Effector memory CD4-positive, alpha-beta T cell (primary cell): ENCODE measurements at places on chromosomes 3 and 15.
A peak's percentile ranks its signal among the peaks of the same experiment; 100 is the strongest.

- peak overlapping the region; percentile 58 for H3K27ac ChIP-seq
- no peaks in the 10 kb centered on the region for H3K27me3 ChIP-seq
- no peak for DNase-seq
- peak overlapping the region; percentile 34 for H3K4me3 ChIP-seq
- H3K36me3 ChIP-seq, result peaks cover 4% of the 10 kb centered on the region
Observed at GRCh38 chr15:61857169-61857829, 202.9 kb downstream of the VPS13C start.

- no peak for DNase-seq
- H3K27me3 ChIP-seq, result no peaks in the 10 kb centered on the region
- no peak overlapping the region for H3K4me3 ChIP-seq
- no peak overlapping the region for H3K27ac ChIP-seq
- no peaks in the 10 kb centered on the region for H3K36me3 ChIP-seq
Observed at GRCh38 chr3:192299921-192300320, 427.4 kb downstream of the FGF12 start.

- DNase-seq, result no peak
- no peaks in the 10 kb centered on the region for H3K27me3 ChIP-seq
- no peak overlapping the region for H3K4me3 ChIP-seq
- no peaks in the 10 kb centered on the region for H3K36me3 ChIP-seq
- H3K27ac ChIP-seq, result no peak overlapping the region
Observed at GRCh38 chr15:85500060-85500708, 119.8 kb downstream of the AKAP13 start.

- H3K36me3 ChIP-seq, result no peaks in the 10 kb centered on the region
- DNase-seq, result no peak
- H3K27me3 ChIP-seq, result no peaks in the 10 kb centered on the region
- H3K4me3 ChIP-seq, result no peak overlapping the region
Observed at GRCh38 chr3:186162221-186162620, 53.3 kb upstream of the ETV5 start.

DNA sequence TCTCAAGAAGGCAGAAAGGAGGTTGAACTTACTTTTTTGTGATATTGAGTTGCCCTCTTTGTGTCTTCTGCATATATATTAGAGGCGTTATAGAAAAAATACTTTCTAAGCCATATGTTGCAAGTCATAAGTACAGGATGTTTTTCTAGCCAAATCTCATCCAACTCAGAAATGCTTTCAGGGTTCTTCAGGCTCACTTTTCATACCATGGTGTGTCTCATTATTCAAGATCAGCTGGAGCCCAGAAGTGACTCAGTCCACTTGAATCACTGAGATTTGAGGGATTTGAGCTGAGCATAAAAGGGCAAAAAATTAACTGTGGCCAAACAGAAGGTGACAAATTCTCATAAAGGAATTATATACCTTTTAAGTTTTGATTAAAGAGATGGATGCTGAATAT, 157.3 kb downstream of the WNT5A start:
- no peak for DNase-seq
- no peaks in the 10 kb centered on the region for H3K36me3 ChIP-seq
- no peaks in the 10 kb centered on the region for H3K4me1 ChIP-seq
- H3K27ac ChIP-seq, result no peak overlapping the region
- H3K4me3 ChIP-seq, result no peak overlapping the region

GRCh38 chr3:16739541-16740105, 134.4 kb upstream of the DAZL start:
- no peak overlapping the region for H3K27ac ChIP-seq
- H3K4me3 ChIP-seq, result no peak overlapping the region
- no peak for DNase-seq
- no peaks in the 10 kb centered on the region for H3K27me3 ChIP-seq
